ENCODE measurements at places on chromosomes 4 and X. TPM values are rescaled to one million over a fixed set of nuclear protein-coding genes. Genes with fewer than 3 reads are reported as not detected.

GRCh38 chrX:96929036-96929435 is 45.3 kb downstream of the RPA4 start:
- H3K4me1 ChIP-seq = no peaks in the 10 kb centered on the region
- no peak overlapping the region for H3K27ac ChIP-seq
- no peak for DNase-seq
- no peaks in the 10 kb centered on the region for H3K27me3 ChIP-seq

- no peak overlapping the region for H3K4me3 ChIP-seq
- no peak for DNase-seq
- no peaks in the 10 kb centered on the region for H3K36me3 ChIP-seq
- no peaks in the 10 kb centered on the region for H3K27me3 ChIP-seq
- no peak overlapping the region for H3K27ac ChIP-seq
Measured at GRCh38 chr4:27467351-27467750, 606.7 kb downstream of the STIM2 start.

The FAM53A gene
- total RNA-seq = 13.8 TPM

DNA sequence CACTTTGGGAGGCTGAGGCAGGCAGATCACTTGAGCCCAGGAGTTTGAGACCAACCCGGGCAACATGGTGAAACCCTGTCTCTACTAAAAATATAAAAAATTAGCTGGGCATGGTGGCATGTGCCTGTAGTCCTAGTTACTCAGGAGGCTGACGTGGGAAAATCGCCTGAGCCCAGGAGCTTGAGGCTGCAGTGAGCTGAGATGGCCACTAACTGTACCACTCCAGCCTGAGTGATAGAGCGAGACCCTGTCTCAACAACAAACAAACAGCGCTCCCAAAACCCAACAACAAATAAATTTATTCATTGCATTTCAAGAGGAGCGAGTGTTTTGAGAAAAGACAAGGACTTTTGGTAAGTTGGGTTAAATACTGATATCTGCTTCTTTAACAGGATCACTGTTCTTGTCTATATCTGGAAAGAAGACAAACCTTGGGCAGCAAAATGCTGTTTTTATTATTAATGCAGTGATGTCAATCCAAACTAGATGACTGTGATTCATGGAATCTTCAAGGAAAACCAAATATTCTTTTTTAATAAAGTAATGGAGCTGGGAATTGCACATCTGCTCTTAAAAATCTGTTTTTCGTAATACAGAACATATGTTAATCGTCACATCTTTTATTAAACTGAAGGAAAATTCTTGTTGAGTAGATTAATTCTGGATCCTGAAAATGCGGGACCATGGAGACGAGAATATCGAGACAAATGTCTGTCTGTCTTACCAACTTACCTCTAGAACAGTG is 90.8 kb upstream of the LIMCH1 start:
- no peak overlapping the region for H3K4me3 ChIP-seq
- no peaks in the 10 kb centered on the region for H3K4me1 ChIP-seq
- no peaks in the 10 kb centered on the region for H3K36me3 ChIP-seq
- no peak for DNase-seq
- H3K27me3 ChIP-seq = no peaks in the 10 kb centered on the region
- H3K27ac ChIP-seq = no peak overlapping the region

The MND1 gene
- total RNA-seq = not detected

DNA sequence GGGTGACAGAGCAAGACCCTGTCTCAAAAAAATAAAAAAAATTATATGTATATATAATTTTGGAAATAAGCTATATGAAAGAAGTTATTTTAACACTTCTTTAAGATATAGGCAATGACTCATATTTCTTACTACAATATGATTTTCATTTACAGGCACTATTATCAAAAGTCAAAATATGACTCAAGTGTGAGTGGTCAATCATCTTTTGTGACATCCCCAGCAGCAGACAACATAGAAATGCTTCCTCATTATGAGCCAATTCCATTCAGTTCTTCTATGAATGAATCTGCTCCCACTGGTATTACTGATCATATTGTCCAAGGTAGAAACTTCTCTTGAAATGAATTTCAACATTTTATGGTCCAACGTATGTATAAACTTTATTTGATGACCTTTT is 20.8 kb downstream of the OCIAD1 start:
- no peak overlapping the region for H3K27ac ChIP-seq
- no peak overlapping the region for H3K4me3 ChIP-seq
- peaks cover 4% of the 10 kb centered on the region for H3K4me1 ChIP-seq
- peaks cover 35% of the 10 kb centered on the region for H3K36me3 ChIP-seq

GRCh38 chr4:162356181-162356580 is 192.4 kb upstream of the FSTL5 start:
- no peak overlapping the region for H3K4me3 ChIP-seq
- no peaks in the 10 kb centered on the region for H3K4me1 ChIP-seq
- H3K27ac ChIP-seq = no peak overlapping the region
- no peak for DNase-seq
- no peaks in the 10 kb centered on the region for H3K27me3 ChIP-seq

The MAGEB16 gene
- total RNA-seq = not detected

DNA sequence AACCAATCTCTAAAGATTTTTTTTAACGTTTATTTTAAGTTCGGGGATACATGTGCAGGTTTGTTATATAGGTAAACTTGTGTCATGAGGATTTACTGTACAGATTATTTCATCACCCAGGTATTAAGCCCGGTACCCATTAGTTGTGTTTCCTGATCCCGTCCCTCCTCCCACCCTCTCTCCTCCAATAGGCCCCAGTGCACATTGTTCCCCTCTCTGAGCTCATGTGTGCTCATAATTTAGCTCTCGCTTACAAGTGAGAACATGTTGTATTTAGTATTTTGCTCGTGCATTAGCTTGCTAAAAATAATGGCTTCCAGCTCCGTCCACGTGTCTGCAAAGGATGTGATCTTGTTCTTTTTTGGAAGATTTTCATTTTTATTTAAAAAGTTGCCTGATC is 2309.4 kb upstream of the AGA start:
- no peaks in the 10 kb centered on the region for H3K27me3 ChIP-seq
- no peak overlapping the region for H3K4me3 ChIP-seq
- no peak overlapping the region for H3K27ac ChIP-seq
- no peak for DNase-seq

GRCh38 chr4:11436084-11436483 is 7.4 kb upstream of the HS3ST1 start:
- H3K4me1 ChIP-seq = no peaks in the 10 kb centered on the region
- H3K27me3 ChIP-seq = no peaks in the 10 kb centered on the region
- H3K27ac ChIP-seq = no peak overlapping the region
- DNase-seq = no peak
- H3K4me3 ChIP-seq = no peak overlapping the region
- H3K36me3 ChIP-seq = no peaks in the 10 kb centered on the region

GRCh38 chr4:180596888-180597483 is 1646.2 kb upstream of the TENM3 start:
- H3K36me3 ChIP-seq = no peaks in the 10 kb centered on the region
- no peak overlapping the region for H3K4me3 ChIP-seq
- H3K27ac ChIP-seq = no peak overlapping the region
- no peaks in the 10 kb centered on the region for H3K27me3 ChIP-seq
- no peak for DNase-seq

DNA sequence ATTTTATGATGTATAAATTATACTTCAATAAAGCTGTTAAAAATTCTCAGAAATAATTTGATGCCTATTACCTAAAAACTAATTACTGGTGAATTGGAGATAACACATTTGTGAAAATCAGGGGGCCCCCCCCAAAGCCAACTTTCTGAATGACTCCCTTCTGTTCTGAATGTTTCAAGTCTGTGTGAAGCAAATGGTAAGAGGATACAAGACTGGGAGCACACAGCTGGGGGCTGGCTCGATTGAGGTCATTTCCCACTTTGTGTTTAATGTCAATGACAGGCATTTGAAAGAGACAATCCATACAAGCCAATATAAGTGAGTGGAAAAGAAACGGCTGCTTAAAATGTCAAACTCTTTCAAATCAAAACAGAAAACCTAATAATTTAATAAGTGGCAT is 155.8 kb downstream of the SH2D1A start:
- H3K36me3 ChIP-seq = no peaks in the 10 kb centered on the region
- no peak overlapping the region for H3K4me3 ChIP-seq
- DNase-seq = no peak

- H3K27ac ChIP-seq = no peak overlapping the region
- H3K27me3 ChIP-seq = no peaks in the 10 kb centered on the region
- H3K4me1 ChIP-seq = no peaks in the 10 kb centered on the region
- H3K4me3 ChIP-seq = no peak overlapping the region
- no peak for DNase-seq
- H3K36me3 ChIP-seq = peaks cover 74% of the 10 kb centered on the region
Measured at GRCh38 chrX:307261-308111, 11.1 kb downstream of the GTPBP6 start.

DNA sequence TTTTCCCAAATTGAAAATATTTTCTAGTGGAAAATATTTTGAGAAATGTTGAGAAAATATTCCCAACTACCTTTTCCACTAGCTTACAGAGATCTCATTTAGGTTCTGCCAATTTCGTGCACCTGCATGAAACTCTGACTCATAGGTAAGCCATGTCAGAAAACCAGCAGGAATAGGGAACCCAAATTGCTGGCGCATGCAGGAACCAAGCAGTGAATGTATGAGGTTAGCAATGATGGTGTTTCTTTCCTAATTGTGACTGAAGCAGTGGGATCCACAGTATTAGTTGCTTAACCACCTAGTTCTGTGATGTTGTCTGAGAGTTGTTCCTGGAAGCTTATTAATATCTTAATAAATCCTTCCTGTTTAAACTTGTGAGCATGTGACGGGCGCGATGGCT is 381.0 kb upstream of the TRAM1L1 start:
- H3K4me3 ChIP-seq = no peak overlapping the region
- no peaks in the 10 kb centered on the region for H3K4me1 ChIP-seq
- DNase-seq = no peak
- H3K36me3 ChIP-seq = no peaks in the 10 kb centered on the region
- no peaks in the 10 kb centered on the region for H3K27me3 ChIP-seq

GRCh38 chrX:153922932-153923857 is 2.9 kb downstream of the ARHGAP4 start:
- H3K4me3 ChIP-seq = no peak overlapping the region
- H3K27ac ChIP-seq = no peak overlapping the region
- no peaks in the 10 kb centered on the region for H3K36me3 ChIP-seq
- H3K4me1 ChIP-seq = peaks cover 46% of the 10 kb centered on the region
- H3K27me3 ChIP-seq = no peaks in the 10 kb centered on the region

DNA sequence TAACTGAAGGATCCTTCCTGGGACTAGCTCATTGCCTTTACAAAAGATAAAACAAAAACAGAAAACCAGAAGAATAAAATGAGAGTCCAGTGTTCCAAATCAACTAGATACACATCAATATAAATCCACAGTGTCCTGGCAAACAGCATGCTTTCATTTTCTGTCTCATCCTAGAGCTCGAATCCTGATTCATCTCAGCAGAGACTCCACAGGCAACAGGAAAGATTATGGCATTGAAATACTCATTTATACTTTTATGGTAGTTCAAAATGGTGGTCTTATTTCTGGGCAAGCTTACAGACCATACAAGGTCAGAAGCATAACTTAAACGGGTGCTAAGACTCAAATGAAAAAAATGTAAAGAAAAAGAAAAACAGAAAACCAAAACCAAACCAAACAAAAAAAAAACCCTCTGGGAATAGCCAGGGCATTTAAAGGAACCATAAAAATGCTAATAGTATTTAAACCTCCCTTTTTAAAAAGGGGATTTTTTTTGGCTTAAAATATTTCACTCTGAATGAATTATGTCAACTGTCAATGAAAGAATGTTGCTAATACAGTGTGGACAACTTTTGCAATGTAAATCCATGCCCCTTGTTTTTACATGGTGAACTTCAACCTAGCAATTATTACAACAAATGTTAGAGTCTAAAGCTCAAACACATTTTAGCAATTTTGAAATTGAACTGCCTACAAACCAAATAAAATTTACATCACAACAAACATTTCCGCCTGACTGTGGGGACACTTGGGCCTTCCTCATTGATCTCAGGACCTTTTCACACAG is 57.9 kb downstream of the GPR101 start:
- H3K4me1 ChIP-seq = no peaks in the 10 kb centered on the region
- H3K4me3 ChIP-seq = no peak overlapping the region
- no peak overlapping the region for H3K27ac ChIP-seq
- H3K36me3 ChIP-seq = no peaks in the 10 kb centered on the region
- no peaks in the 10 kb centered on the region for H3K27me3 ChIP-seq

DNA sequence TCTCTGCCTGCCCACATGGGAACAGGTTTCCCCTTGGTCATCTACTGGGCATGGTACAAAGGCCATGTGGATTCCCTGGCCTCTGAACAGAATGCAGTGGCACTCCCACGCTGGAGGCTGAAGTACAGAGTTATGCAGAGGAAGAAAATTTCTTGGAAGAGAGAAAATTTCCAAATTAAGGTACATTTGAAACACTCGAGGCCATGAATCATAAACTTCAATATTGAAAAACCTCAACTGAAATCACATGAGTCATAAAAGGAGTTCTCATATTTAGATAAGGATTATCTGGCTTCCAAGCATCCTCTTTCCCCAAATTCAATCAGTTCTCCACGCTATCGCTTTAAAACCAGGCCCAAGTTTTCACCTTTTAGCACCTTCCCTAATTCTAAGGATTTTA is 28.1 kb upstream of the TXK start:
- no peaks in the 10 kb centered on the region for H3K36me3 ChIP-seq
- H3K4me3 ChIP-seq = no peak overlapping the region
- H3K27me3 ChIP-seq = no peaks in the 10 kb centered on the region
- no peak for DNase-seq

GRCh38 chr4:22315628-22316027 is 200.2 kb downstream of the ADGRA3 start:
- H3K27ac ChIP-seq = no peak overlapping the region
- no peak for DNase-seq
- no peaks in the 10 kb centered on the region for H3K4me1 ChIP-seq
- H3K27me3 ChIP-seq = no peaks in the 10 kb centered on the region
- no peak overlapping the region for H3K4me3 ChIP-seq

DNA sequence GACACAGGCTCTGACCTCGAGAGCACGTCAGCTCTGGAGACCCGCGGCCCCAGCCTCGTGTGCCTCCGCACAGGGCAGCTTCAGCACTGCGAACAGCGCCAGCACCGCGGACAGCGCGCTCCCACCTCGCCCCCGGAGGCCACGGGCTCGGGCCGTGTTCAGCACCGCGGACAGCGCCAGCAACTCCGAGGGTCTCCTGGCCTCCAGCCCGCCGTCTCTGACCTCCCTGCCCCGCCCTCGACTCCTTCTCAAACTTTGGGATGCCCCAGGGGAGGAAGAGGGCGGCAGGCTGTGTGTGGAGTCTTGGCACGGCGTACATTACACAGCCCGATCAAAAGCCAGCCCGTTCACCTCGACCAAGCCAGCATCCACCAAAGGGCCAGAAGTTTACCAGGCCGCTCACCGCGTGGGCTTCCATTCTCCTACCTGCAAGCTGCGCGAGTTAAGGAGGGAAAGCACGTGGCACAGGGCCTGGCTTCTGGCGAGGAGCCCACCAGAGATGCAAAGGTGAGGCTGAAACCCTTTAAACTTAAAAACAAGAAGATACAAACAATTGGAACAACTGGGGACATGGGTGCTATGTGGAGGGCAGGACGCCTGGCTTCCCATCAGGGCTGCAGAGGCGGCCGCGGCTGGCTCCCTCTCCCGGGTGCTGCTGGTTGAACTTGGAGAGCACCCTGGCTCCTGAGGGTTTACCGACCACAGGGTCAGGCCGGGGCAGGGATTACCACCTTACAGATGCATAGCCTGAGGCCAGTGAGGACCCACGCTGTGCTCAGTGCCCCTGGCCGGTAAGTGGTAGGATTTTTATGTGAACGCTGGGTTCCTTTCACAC is 4.5 kb upstream of the NKX1-1 start:
- H3K4me3 ChIP-seq = no peak overlapping the region
- peaks cover 30% of the 10 kb centered on the region for H3K27me3 ChIP-seq
- no peak for DNase-seq
- H3K27ac ChIP-seq = no peak overlapping the region
- H3K4me1 ChIP-seq = peaks cover 15% of the 10 kb centered on the region

The SLC7A11 gene
- total RNA-seq = 1.5 TPM

All from vagina (tissue), 2 donors.